Urinary bladder (tissue), 4 donors: ENCODE measurements at places on chromosomes 4 and X.

DNA sequence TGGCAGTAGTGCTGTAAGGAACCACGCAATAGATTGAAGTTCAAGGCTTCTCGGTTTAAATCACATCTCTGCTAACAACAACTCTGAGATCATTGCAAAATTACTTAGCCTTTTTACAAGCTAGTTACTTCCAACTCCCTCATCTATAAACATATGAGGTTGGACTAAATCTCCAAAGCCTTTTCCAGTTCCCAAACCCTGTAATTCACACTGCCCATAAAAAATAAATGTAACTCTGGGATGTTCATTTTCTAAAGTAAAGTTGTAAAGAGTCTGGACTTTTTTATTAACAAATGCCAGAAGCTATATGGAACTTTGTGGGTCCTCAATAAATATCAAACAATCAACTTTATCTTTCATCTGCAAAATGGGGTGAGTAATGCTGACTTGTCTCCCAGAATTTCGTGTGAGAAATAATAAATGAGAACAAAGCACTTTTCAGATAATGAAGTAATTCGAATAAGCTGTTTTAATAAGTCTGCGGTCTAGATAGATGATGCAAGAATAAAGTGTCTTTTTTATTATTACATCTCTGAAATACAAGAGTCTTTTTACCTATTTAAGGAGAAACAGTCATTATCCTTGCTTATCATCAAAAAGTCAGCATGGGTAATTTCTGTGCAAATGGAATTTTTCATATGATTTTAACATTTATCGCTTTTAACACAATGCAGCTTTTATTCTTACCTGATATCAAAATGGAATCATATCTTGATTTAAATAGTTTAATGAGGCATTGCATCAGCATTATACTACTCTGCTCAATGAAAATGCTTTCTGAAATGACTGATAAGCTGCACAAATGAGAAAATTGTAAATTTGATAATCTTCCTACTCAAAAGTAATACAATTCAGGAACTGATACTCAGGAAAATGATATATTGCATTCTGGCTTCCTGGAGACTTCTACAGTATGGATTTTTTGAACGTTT lies 252.6 kb downstream of the BANK1 start:
- peak; percentile 66 for DNase-seq

GRCh38 chrX:119729408-119730201 lies 28.8 kb upstream of the SOWAHD start:
- DNase-seq, result no peak

- no peak for DNase-seq
Observed at GRCh38 chr4:184955636-184956035, 62.7 kb upstream of the HELT start.

- DNase-seq, result no peak
Observed at GRCh38 chr4:176036585-176037205, 28.9 kb upstream of the WDR17 start.

GRCh38 chrX:150926791-150927190 lies 28.3 kb upstream of the CD99L2 start:
- DNase-seq, result no peak

- DNase-seq, result no peak
Observed at GRCh38 chr4:181737744-181738143, 505.5 kb upstream of the TENM3 start.

GRCh38 chrX:51336584-51336983 lies 4.0 kb downstream of the NUDT10 start:
- DNase-seq, result no peak

GRCh38 chrX:132216806-132217202 lies 2.4 kb downstream of the RAP2C start:
- DNase-seq, result no peak

DNA sequence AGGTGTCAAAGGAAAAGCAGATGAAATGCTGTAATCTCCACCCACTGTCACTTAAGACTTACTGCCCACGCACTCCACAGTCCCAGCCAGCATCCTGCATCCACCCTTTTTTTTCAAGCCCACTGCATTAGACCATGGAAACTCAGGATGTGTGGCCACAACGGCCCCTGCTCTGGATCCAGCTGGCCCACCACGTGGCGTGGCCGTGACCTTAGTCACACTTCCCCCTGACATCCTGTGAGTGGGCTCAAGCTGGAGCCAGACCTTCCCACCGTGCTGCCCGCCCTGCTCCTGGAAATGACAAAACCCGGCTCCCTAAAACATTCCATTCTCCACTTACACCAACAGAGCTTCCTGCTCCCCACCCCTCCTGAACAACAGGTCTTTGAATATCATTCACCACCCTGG lies 588.3 kb upstream of the DIPK2B start:
- DNase-seq, result no peak

DNA sequence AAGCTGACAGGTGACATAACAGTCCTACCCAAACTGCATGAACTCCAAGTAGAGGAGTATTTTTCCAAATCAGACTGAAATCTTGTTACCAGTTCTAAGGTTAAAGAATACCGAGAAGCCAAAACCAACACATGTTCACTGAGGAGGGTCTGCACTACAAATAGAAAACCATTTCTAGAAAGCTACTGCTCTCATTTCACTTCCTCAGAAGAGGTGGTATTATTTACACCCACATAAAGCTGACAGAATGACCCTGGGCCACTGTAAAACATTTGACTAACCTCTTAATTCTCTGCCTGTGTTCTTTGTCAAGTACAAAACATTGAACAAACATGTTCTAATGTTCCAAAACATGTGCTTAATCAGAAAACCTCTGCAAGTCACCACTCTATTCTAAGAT lies 95.8 kb downstream of the IQCM start:
- DNase-seq, result no peak
